ENCODE measurements at places on chromosomes 11 and 22. TPM values are rescaled to one million over a fixed set of nuclear protein-coding genes. Genes with fewer than 3 reads are reported as not detected.
A peak's percentile ranks its signal among the peaks of the same experiment; 100 is the strongest.

- no peak overlapping the region for H3K27ac ChIP-seq
- DNase-seq, result no peak
- no peaks in the 10 kb centered on the region for H3K4me1 ChIP-seq
- no peaks in the 10 kb centered on the region for H3K27me3 ChIP-seq
Observed at GRCh38 chr11:898540-899190, 11.9 kb downstream of the CHID1 start.

DNA sequence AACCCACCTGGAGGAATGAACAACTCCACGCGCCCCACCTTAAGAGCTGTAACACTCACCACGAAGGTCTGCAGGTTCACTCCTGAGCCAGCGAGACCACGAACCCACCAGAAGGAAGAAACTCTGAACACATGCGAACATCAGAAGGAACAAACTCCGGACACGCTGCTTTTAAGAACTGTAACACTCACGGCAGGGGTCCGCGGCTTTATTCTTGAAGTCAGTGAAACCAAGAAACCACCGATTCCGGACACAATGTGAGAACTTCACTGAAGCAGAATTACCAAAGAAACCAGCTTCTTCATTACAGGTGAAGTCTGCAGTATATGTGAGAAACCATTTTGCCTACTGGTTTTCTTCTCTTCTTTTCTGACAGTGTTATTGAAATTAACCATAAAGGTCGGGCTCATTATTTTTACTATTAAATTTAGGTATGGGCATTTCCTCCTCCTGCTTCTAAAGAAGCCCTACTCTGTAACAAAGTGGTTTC lies 303.0 kb downstream of the KCNA4 start:
- no peak for DNase-seq
- H3K4me3 ChIP-seq, result no peak overlapping the region
- no peak overlapping the region for H3K27ac ChIP-seq
- H3K4me1 ChIP-seq, result no peaks in the 10 kb centered on the region
- no peaks in the 10 kb centered on the region for H3K36me3 ChIP-seq
- no peaks in the 10 kb centered on the region for H3K27me3 ChIP-seq

DNA sequence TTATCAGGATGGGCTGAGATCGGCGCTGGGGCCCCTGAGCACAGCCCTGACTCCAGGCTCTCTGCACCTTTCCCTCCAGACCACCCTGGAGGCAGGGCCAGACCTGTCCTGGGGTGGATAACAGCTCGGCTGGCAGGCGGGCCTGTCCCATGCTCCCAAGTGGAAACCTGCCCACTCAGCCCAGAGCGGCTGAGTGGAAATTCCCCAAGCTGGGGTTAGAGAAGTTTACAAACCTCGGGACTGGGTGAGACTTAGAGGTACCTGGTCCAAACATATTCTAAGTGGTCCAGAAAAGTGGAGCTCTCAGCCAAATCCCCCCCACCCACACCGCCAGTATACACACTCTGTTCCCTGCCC lies 4.8 kb upstream of the FXYD2 start:
- peak; percentile 36 for DNase-seq
- no peaks in the 10 kb centered on the region for H3K36me3 ChIP-seq
- no peak overlapping the region for H3K4me3 ChIP-seq
- H3K4me1 ChIP-seq, result peaks cover 22% of the 10 kb centered on the region
- no peaks in the 10 kb centered on the region for H3K27me3 ChIP-seq
- H3K27ac ChIP-seq, result no peak overlapping the region

DNA sequence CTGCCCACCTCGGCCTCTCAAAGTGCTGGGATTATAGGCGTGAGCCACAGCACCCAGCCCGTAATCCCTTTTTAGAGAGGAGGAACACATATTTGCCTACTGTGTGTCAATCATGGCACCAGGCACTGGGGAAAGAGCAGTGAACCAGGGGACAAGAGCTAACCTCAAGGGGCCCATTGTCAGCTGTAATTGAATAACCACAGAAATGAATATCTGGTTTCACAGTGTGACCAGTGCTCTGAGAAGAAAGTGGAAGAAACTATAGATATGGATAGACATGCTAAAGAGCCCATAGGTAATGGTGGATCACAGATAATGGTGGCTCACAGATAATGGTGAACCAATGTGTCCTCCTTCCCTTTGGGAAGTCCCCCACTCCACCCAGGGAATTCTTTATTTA lies 8.6 kb upstream of the KCTD14 start:
- no peak overlapping the region for H3K4me3 ChIP-seq
- H3K4me1 ChIP-seq, result peaks cover 6% of the 10 kb centered on the region
- DNase-seq, result no peak

DNA sequence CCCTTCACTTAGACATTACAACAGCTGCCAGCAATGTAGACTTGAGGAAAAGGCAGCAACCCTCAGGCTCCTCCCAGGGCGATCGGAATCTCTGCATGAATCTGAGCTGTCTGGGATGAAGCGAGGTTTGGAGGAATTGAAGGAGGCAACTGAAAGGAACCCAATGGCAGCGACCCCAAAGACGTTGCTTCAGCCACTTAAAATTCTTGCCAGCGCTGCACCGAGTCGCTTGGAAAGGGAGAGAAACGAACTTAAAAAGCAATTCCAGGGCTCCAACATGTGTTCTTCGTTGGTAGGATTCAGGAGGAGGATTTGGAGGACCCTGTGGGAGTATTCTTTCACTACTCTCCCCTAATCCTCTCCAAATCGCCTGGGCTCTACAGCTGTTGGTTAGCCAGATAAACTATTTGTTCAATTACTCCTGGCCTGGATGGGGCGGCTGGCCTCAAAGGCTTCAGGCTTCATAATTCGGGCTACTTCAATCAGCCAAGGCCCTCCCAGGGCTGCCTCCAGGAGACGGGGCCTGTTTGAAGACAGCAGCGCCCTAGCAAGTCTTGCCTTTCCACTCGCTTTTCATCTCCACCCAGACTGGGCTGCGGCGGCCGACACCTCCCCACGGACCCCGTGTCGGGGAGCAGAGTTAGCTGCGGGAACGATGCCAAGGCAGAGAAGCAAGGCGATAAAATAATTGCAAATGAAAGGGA lies 72.4 kb upstream of the TMEM45B start:
- peaks cover 6% of the 10 kb centered on the region for H3K4me1 ChIP-seq
- DNase-seq, result peak; percentile 58

DNA sequence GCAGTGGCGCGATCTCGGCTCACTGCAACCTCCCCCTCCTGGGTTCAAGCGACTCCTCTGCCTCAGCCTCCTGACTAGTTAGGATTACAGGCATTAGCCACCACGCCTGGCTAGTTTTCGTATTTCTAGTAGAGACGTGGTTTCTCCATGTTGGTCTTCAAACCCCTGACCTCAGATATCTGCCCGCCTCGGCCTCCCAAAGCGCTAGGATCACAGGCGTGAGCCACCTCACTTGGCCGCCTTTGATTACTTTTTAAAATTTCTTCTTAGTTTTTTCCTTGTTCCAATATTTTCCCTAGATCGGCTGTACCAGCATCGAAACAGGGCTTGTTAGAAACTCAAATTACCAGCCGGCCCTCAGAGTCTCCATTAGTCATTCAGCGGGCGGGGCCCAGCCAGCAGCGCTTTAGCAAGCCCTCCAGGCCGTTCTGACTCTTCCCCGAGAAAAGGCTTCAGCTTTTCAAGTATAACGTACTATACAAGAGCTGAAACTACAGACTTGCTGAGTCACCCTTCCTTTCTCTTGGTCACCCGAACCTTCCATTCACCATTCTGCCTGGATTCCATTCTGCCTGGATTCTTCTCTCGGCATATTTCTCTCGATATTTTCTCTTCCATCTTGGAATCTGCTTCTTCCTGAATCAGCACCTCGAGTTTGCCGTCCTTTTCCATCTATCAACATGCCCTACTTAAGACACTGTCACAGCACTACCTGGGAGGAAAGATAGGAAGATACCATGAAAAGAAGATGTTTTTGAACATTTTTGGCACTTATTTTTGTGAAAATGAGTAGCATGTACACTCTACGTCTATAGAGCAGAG lies 6.7 kb upstream of the CAPRIN1 start:
- H3K27ac ChIP-seq, result peak overlapping the region; percentile 70
- no peaks in the 10 kb centered on the region for H3K4me1 ChIP-seq
- no peaks in the 10 kb centered on the region for H3K27me3 ChIP-seq

GRCh38 chr22:19713650-19714311 lies 522 bp upstream of the SEPTIN5 start:
- peaks cover 7% of the 10 kb centered on the region for H3K4me1 ChIP-seq
- peak overlapping the region; percentile 33 for H3K4me3 ChIP-seq
- H3K27me3 ChIP-seq, result no peaks in the 10 kb centered on the region
- DNase-seq, result no peak
- H3K27ac ChIP-seq, result no peak overlapping the region

- H3K27me3 ChIP-seq, result no peaks in the 10 kb centered on the region
- no peaks in the 10 kb centered on the region for H3K4me1 ChIP-seq
- no peak overlapping the region for H3K4me3 ChIP-seq
- peak; percentile 23 for DNase-seq
- no peak overlapping the region for H3K27ac ChIP-seq
- H3K36me3 ChIP-seq, result peaks cover 1% of the 10 kb centered on the region
Observed at GRCh38 chr22:35319244-35319985, 19.7 kb downstream of the TOM1 start.

DNA sequence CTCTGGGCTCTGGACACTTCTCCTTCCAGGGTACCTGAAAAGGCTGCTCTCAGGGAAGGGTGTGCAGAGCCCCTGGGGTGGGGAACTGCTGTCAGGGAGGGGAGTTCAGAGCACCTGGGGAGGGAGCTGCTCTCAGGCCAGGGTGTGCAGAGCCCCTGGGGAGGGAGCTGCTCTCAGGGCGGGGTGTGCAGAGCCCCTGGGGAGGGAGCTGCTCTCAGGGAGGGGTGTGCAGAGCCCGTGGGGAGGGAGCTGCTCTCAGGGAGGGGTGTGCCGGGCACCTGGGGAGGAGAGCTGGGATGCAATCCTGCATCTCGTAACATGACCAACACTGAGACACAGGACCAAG lies 764.2 kb downstream of the BRD1 start:
- H3K36me3 ChIP-seq, result no peaks in the 10 kb centered on the region
- no peak overlapping the region for H3K4me3 ChIP-seq
- no peak for DNase-seq
- no peaks in the 10 kb centered on the region for H3K27me3 ChIP-seq
- no peaks in the 10 kb centered on the region for H3K4me1 ChIP-seq

DNA sequence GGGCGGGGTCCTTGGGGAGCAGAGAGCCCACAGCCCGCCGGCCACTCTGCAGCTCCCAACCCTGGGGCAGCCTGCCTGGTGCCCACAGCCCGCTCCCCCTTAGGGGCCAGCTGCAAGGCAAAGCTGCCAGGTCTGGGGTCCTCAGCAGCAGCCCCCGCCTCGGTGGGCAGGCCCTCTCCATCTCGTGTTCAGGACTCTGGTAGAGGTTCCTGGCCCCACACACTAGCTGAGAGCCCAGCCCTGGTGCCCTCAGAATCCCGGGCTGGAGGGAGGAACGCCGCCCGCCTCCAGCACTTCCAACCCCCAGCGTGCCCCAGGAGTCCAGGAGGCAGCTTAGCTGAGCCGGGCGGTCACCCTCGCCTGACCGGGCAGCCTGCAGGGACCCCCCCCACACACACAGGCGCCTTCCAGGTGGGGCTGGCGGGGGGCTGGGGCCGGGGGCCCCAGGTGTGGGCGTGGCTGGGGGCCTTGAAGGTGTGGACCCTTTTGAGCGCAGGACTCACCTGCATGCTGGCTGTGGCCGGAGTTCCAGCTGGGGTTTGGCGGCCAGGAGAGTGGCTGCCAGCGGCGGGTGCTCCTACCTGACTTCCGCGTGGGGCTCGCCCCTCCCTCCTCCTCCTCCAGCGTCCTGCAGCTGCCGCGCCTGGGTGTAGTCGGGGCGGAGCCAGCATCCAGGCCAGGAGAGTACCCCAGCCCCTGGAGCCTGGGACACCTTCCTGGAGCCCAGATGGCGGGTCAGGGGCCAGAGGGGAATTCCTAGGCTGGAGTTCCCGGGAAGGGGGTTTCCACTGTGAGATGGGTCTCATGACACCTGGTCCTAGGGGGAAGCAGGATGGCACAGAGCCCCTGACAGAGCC lies at the start of gene ANO9:
Gene ANO9, minus strand, starts transcription at position 594 of the 857 bp plus-strand sequence. Its CDS starts 85 bp downstream, at position 509.
- peaks cover 30% of the 10 kb centered on the region for H3K4me1 ChIP-seq
- H3K27ac ChIP-seq, result no peak within 1 kb of the TSS
- no peaks in the 10 kb centered on the region for H3K27me3 ChIP-seq
- DNase-seq, result peak; percentile 85
- peaks cover 4% of the 10 kb centered on the region for H3K36me3 ChIP-seq

DNA sequence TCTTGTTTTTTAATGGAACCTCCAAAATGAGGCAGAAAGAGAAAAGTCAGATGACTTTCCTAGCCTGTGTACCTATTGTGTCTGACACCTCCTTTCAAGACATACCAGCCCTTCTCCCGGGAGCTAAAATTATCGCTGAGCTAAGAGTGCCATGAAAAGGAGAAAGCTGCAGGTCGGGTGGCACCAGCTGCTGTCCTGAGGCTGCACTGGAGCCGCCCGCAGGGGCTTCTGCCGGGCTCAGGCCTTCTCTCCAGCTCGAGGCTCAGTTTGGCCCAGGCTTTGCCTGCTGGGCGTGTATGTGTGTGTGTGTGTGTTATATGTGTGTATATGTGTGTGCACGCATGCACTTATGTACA lies 27.7 kb upstream of the RAB1B start:
- DNase-seq, result no peak
- H3K27ac ChIP-seq, result peak overlapping the region; percentile 11
- no peak overlapping the region for H3K4me3 ChIP-seq
- H3K36me3 ChIP-seq, result no peaks in the 10 kb centered on the region

DNA sequence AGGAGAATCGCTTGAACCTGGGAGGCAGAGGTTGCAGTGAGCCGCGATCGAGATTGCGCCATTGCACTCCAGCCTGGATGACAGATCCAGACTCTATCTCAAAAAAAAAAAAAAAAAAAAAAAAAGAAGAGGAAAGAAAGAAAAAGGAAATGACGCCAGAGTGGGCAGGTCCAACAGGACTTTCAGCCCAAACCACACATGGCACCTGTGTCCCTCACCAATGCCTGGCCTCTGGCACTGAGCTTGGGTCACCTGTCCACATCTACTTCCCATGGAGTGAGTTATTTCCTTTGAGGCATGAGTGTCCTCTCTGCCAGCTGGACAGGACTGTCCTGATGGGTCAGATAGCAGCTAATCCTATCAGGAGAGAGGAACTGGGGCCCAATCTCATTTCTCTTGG lies 15.2 kb upstream of the GCAT start:
- H3K4me3 ChIP-seq, result no peak overlapping the region
- H3K4me1 ChIP-seq, result peaks cover 10% of the 10 kb centered on the region
- H3K27ac ChIP-seq, result no peak overlapping the region
- no peaks in the 10 kb centered on the region for H3K27me3 ChIP-seq
- no peak for DNase-seq

DNA sequence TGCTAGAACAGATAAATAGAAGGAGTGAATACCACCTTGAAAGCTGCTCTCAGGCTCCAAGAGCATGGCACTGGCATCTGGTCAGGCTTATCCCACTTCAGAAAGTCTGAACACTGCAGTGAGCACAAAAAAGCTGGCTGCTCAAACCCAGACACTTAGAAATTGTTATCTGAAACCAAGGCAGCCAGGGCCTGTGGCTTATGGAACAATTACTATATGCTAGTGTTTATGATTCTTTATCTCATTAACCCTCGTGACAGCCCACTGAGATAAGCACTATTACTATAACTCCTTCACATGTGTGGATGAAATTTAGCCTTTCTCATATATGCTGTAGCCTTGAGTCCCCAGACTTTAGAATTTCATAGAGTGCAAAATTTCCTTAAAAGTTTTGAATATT lies 400.2 kb downstream of the RAB38 start:
- no peak overlapping the region for H3K4me3 ChIP-seq
- H3K4me1 ChIP-seq, result no peaks in the 10 kb centered on the region
- no peak overlapping the region for H3K27ac ChIP-seq

GRCh38 chr11:111765984-111766833 lies at the start of gene PPP2R1B:
TSS of gene PPP2R1B (minus strand) at chr11:111766389. CDS start at chr11:111766361, 28 bp downstream.
- H3K4me1 ChIP-seq, result peaks cover 10% of the 10 kb centered on the region
- peak; percentile 84 for DNase-seq
- H3K4me3 ChIP-seq, result peak within 1 kb of the TSS; percentile 61
- peak within 1 kb of the TSS; percentile 84 for H3K27ac ChIP-seq
- H3K27me3 ChIP-seq, result no peaks in the 10 kb centered on the region

SEC14L6 gene
- not detected for total RNA-seq

RTN4RL2 gene
- 5.6 TPM for total RNA-seq

LINC01488 gene
- not detected for total RNA-seq

TRIM68 gene
- 6.9 TPM for total RNA-seq

HTR3B gene
- not detected for total RNA-seq

SLC5A1 gene
- total RNA-seq, result 0.23 TPM

CSNK2A3 gene
- 0.75 TPM for total RNA-seq
